Stimulated activated CD8-positive, alpha-beta memory T cell treated with anti-CD3 and anti-CD28 coated beads, Interleukin-7, amount 100 ng/mL, for 1 hour (primary cell): ENCODE measurements at places on chromosomes 12 and 14.

GRCh38 chr12:108462686-108463085 lies 52.4 kb upstream of the FICD start:
- no peak for DNase-seq

DNA sequence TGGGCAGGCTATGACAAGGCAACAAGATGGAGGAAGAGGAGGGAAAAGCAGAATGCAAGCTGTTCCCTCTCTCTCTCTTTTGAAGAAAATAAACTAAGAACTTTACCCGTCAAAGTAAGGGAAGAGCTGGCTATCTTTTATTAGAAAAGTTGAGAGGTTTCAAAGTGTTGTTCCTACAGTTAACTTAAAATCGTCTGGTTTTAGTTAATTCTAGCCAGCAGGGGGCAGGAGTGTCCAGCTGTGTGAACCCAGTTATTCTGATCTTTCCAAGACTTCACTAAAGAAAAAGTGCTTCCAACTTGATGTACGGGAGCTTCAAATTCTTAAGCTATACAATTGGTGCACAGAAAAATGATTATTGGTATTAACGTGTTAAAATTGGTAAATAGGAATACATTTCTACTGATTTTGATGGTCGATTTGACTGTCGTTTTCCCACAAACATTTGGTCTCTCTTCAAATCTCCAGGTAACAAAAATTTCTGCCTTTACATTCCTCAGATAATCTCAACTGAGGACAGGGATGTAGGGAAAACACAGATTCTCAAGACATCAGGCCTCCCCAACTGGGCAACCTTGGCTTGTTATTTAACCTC lies 28.4 kb upstream of the MON2 start:
- peak; percentile 34 for DNase-seq

DNA sequence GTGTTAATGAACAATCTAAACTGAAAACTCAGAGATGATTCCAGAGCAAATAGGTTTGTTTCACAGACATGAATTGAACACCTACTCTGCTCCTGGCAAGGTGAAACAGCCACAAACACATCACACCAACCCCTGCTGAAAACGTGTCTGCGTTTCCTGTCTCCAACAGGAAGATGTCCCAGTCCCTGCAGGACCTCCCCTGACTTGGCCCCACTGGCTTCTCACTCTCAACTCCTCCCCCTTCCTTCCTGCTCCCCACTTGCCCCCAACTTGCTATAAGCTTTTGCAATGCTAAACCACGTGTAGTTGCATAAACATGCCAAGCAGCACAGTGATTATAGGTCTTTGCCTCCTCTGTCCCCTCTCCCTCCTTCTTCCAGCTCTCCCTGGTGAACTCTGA lies 567.6 kb downstream of the BCL11B start:
- DNase-seq: peak; percentile 6

DNA sequence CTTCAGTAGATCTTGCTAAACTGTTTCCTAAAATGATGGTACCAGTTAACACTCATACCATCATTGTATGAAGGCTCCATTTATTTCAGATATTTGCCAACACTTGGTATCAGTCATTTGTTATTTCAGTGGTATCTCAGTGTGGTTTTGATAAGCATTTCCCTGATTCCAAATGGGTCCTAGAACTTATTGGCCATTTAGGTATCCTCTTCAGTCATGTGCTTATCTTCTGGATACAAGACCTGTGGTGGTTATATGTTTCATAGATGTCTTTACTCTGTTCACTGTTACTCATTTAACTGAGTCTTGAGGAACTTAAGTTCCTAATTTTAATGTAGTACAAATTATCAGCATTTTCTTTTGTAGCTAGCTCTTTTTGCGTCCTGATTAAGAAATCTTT lies 13.5 kb downstream of the SINHCAF start:
- no peak for DNase-seq

DNA sequence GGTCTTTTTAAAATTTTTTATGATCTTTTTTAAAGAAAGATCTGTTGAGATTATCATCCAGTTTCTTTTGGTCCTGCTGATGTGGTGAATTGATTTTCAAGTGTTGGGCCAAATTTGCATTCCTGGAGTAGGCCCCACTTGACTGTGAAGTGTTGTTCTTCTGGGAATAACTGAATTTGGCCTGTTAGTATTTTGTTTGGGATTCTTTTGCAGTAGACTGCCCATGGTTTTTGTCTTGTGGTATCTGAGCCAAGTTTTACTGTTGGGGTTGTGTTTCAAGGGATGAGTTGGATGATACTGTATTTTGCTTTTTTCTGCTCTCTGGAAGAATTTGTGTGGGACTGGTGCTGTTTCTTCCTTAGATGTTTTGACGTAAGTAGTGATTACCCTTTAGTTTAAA lies 4.0 kb upstream of the SYCP3 start:
- DNase-seq: no peak

- no peak for DNase-seq
Observed at GRCh38 chr14:93049867-93050331, 65.8 kb downstream of the ITPK1 start.

DNA sequence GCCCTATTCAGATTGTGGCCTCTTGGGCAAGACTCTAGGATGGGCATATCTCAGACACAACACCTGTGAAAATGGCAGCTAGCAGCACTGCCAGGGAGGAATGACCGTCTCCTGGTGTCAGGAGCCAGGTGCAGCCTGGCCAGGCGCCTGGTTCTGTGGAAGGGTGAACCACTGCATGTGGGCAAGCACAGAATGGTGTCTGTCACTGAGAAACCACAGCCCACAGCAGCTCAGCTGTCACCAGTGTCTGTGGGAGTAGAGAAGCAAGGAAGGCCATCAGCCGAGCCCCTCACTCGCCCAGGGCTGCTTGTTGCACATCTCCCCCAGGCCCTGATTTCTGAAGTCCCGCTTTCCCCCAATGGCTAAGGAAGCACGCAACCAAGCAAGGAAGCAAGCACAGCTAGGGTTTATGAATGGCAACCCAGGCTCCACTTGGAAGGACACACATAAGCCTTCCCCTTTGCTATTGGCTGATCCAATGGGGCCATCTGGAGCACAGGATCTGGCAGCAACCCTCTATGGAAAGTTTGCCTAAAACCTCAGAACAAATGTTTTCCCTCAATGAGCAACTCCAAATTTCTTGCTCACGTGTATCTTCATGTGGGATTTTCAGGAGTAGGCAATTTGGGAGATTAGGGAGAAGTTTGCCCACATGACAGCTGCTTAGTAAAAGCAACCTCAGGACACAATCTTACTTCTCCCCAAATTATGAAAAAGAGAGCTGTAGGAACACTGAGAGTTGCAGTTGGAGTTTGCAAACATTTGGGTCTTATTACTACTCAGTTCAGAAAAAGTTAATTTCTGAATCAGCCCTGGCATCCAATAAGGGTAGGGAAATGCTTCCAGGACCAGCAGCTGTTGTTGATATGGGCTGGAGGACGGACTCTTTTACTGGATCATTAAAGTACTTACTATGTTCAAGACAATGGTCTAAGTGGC lies 44.7 kb downstream of the GPHB5 start:
- no peak for DNase-seq

GRCh38 chr14:96582995-96583394 lies 80.8 kb downstream of the PAPOLA start:
- no peak for DNase-seq

DNA sequence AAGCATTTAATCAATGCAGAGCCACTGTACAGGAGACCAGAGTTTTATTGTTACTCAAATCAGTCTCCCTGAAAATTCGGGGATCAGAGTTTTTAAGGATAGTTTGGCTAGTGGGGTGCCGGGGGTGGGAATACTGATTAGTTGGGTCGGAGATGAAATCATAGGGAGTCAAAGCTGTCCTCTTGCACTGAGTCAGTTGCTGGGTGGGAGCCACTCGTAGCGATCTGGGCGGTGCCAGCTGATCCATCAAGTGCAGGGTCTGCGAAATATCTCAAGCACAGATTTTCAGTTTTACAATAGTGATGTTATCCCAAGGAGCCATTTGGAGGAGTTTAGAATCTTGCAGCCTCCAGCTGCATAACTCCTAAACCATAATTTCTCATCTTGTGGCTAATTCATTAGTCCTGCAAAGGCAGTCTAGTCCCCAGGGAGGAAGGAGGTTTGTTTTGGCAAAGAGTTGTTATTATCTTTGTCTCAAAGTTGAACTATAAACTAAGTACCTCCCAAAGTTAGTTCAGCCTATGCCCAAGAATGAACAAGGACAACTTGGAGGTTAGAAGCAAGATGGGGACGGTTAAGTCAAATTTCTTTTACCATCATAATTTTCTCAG lies 169.4 kb upstream of the PLEKHG7 start:
- no peak for DNase-seq

- DNase-seq: no peak
Observed at GRCh38 chr12:79063258-79063657, 198.7 kb downstream of the SYT1 start.

- no peak for DNase-seq
Observed at GRCh38 chr12:57091638-57092528, 3.0 kb downstream of the NAB2 start.

GRCh38 chr14:95808371-95808770 lies 68.3 kb upstream of the TUNAR start:
- no peak for DNase-seq

GRCh38 chr12:6779708-6780432 lies 7.5 kb downstream of the LAG3 start:
- DNase-seq: no peak

GRCh38 chr12:46455648-46456352 lies 83.2 kb upstream of the SLC38A2 start:
- no peak for DNase-seq

GRCh38 chr12:11929714-11930113 lies 141.0 kb upstream of the BCL2L14 start:
- DNase-seq: no peak

DNA sequence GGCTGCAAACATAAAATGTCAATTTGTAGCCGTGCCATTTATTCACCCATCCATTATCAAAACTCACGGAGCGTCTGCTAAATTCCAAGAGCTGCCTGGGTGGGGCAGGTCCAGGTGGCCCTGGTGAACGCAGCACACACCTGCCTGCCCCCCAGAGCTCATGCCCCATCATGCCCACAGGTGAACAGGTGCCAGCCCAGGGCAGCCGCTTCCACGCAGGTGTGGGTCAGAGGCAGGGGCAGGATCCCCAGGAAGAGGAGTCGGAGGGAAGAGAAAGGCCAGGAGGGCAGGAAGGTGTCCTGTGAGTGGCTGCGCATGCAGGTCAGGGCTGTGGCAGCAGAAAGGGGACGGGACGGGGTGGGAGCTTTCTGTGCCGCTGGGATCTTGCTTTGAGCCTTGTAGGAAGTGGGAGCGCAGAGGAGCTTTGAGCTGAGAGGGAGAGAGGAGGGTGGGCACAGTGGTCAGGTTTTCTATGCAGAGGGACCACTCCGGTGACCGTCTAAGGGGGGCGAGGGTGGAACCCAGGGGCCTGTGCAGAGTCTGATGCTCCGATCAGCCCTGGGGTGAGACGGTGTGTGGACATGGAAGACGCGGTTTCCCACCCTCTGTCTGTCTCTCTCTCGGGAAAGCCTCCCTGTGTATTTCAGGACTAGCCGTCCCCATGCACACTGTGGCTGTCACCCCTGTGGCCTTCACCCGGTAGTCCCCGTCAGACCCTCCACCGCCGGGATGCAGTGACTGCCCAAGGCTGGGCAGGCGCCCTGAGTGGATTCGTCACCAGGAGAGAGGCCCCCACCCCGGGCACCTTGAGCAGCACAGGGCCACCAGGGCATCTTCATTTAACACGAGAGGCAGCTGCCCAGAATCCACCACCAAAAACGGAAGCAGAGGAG lies 26.7 kb downstream of the GALNT9 start:
- no peak for DNase-seq

- peak; percentile 1 for DNase-seq
Observed at GRCh38 chr12:69570545-69571399, 14.5 kb upstream of the CCT2 start.

DNA sequence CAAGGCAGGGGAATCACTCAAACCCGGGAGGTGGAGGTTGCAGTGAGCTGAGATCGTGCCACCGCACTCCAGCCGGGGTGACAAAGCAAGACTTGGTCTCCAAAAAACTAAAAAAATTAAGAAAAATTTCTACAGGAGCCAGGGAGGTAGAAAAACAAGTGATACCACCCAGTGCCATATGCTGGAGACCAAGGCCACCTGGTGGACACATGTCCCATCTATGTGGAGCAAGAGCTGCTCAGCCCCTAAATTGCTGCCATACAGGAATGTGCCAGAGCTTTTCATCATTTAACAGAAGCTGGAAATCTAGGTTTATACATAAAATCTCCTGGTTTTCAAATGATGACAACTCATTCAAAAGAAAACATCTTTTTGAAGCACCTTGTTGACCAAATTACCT lies 61.4 kb upstream of the ELK3 start:
- DNase-seq: no peak

- no peak for DNase-seq
Observed at GRCh38 chr12:7917392-7918267, 18.4 kb downstream of the SLC2A3 start.

- DNase-seq: no peak
Observed at GRCh38 chr14:104559804-104560585, 19.6 kb upstream of the C14orf180 start.
